Stimulated activated CD4-positive, alpha-beta T cell treated with anti-CD3 and anti-CD28 coated beads, Interleukin-1b, Interleukin-23, amount 100 ng/mL, for 1 hour (primary cell): ENCODE measurements at places on chromosomes 4 and X.

- DNase-seq = no peak
These were observed 72.1 kb upstream of the PRKG2 start for GRCh38 chr4:81287101-81287500.

DNA sequence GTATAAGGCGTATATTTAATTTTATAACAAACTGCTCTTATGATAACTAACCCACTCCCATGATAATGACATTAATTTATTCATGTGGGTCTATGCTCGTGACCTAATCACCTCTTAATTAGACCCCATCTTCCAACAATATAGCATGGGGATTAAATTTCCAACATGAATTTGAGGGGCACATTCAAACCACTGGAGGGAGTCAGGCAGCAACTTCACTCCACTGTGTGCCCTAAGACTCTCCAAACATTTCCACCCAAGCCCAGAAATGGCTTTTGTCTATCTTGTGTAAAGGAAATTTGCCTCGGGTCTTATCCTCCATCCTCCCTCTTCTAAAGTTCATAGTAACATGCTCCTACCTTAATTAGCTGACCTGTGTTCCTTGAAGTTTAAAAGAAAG is 616.1 kb upstream of the CPEB2 start:
- DNase-seq = no peak

- no peak for DNase-seq
These were observed 95.9 kb upstream of the PTPN13 start for GRCh38 chr4:86497980-86498862.

- no peak for DNase-seq
These were observed 58.6 kb upstream of the GK2 start for GRCh38 chr4:79466621-79467020.

- no peak for DNase-seq
These were observed 28.3 kb upstream of the AMELX start for GRCh38 chrX:11264925-11265324.

- DNase-seq = no peak
These were observed 34.6 kb downstream of the ATXN3L start for GRCh38 chrX:13285229-13285628.

DNA sequence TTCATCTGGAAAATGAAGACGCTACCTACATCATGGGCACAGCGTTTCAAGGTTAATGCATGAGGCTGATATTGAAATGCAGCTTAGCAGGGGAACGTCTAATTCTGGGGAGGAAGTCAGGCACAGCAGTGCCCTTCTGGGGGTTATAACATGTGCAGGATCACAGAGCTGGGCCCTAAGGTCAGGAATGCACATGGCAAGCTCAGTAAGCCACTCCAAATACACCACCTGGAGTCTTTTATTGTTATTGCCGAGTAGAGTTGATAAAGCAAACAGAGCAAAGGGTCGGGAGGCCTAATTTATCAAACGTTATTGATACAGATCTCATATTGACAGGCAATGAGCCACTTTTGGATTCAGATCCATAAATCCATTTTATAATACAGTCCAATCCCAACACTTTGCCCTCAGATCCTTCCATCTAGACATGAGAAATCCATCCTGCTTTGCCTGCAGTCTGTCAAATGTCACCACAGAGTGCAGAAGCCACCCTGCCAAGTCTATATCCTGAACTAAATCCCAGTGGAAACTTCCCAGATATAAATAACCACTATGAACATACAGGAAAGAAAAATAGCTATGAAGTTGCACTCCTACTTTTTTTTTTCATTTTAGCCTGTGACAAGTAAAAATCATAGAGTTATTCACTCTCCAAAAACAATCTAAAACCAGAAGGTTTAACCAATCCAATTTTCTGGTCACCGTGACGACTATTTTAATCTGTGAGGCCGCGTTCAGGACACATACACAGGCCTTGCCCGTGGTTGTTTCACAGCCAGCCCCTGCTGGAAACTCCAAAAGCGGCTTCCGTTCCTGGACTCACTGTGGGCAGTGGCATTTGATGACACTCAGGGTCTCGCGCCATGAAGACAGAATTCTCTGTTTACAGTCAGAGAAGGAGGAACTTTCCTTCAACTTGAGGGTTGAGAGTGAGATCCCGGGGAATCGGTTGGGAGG is 335.4 kb downstream of the DHX15 start:
- DNase-seq = no peak

DNA sequence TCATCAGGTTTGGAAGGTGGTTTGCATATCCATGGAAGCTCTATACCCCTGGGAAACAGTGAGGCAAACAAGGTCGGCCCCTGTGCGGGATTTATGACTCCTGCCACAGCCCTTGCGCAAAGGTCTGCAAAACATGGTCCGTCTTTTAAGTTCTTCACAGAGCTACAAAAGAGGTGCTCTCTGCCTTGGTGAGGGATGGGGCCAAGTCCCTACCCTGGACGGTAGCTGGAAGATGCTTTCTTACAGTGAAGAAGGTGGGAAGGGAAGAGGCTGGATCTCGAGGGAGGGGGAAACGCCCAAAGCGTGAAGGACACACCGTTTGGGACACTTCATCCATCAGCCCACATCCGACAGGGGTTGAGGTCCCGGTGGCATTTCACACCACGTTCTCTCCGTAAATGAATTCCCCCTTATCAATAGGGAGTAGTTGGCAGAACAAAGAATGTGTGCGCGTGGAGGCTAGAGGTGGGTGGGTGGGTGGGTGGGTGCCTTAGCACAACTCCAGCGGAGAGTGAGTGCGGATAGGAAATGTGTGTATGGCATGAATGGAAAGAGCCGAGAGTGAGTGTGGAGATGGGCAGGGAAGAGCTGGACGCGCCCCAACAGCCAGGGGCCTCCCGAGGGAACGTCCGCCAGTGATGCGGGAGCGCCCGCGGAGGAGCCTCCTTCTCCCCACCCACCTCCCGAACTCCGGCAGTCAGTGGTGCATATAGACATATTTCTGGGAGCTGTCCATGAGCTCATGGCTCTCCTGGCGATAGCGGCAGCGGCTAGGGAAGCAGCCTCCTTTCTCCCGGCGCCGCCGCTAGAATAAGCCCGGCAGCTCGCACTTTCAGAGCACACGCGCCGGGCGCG is 68.3 kb downstream of the LARP7 start:
- DNase-seq = no peak

GRCh38 chr4:115292320-115293092 is 179.1 kb upstream of the NDST4 start:
- no peak for DNase-seq

GRCh38 chrX:100926453-100926852 is 2.3 kb downstream of the XKRX start:
- DNase-seq = no peak
